HL-60 (cell line): ENCODE measurements at places on chromosomes 3 and 15.

GRCh38 chr3:194382196-194382891 is 12.8 kb upstream of the LRRC15 start:
- DNase-seq, result no peak

GRCh38 chr3:10463533-10464434 is 41.6 kb downstream of the ATP2B2 start:
- DNase-seq, result no peak

DNA sequence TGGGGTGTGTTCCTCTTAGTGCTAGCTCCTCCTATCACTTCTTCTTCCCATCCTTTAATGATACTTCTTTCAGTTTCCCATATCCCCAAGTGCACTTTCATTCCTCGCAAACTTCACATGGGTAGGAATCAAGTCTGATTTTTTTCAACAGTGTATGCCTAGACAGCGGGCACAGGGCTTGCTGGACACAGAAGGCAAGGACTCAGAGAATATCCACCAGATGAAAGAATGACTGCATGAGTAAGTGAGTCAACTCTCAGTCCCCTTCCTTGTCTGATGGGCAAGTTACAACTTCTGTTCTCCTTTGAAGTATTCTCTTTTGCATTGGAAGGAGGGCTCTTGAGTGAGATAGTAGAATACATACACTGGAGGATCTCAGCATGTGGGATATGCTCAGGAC is 3.1 kb upstream of the SQOR start:
- no peak for DNase-seq

DNA sequence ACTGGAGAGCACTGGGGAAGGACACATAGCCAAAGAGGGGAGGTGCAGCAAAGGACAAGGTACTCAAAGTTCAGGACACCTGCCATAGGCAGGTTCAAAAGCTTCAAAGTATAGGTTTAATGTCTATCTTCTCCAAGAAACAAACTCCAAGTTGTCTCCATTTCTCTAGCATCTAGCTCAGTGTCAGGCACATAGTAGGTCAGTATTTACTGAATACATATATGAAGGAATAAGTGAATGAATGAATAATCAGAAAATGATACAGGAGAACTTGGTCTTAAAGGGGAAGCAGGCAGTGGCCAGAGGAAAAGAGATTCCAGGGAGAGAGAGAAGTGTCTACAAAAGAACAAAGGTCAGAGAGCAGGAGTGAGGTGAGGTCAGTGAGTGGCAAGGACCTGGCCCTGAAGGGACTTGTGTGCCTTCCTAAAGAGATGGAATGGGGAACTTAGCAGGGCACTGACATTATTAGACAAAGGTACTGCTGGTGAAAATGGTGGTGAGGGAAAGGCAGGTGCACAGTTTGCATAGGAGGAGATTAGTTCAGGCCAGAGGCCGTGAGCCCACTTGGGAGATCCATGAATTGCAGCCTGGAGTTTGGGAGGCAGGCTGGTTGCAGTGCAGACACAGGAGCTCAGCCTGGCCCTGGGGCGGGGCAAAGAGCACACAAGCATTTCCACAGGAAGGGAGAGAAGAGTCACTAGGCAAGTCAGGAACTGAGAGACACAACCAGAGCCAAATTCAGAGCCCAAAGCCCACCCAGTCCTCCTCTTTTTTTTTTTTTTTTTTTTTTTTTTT is 21.4 kb downstream of the TBC1D2B start:
- DNase-seq, result no peak

DNA sequence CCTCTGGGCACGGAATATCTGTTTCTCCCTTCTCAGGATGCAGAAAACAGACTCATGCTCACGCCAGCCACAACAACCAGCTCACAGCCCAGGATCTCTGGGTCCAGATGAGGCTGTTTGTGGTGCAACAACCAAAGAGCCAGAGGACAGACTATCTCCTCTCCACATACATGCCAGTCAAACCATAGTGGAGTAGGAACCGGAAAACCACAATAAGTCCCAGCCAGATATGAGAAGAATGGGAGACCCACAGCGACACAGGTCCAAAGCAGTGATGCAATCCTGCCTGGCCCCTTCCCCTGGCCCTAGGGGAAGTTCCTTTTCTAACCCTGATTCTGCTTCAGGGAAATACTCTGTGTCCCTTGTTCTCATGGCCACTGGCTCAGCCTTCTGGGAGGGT is 27.6 kb downstream of the MEX3B start:
- peak; percentile 72 for DNase-seq

- DNase-seq, result no peak
These were observed at the start of gene GPR149 for GRCh38 chr3:154430014-154430413. GPR149 (minus strand) TSS chr3:154430190; CDS start chr3:154429615, 575 bp downstream.

- no peak for DNase-seq
These were observed 201.1 kb downstream of the MAGI1 start for GRCh38 chr3:65837604-65838003.

DNA sequence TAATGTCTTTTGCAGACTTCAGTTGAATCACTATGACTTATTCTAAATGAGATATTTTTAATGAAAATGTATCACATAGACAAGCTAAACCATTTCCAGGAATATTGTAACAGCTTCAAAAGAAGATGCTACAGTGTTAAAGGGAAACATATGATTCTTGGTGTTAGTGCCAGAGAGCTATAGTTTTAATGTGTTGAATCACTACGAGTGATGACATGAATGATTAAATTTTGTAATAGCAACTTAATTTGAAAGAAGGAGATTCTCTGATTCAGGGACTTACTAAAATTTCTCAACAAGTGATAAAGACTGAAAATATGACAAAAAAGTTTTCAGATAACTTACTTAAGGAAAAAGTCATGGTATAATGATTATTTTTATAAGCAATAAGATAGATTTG is 267.3 kb upstream of the SLITRK3 start:
- no peak for DNase-seq

GRCh38 chr3:134863915-134864314 is 68.9 kb downstream of the EPHB1 start:
- no peak for DNase-seq

DNA sequence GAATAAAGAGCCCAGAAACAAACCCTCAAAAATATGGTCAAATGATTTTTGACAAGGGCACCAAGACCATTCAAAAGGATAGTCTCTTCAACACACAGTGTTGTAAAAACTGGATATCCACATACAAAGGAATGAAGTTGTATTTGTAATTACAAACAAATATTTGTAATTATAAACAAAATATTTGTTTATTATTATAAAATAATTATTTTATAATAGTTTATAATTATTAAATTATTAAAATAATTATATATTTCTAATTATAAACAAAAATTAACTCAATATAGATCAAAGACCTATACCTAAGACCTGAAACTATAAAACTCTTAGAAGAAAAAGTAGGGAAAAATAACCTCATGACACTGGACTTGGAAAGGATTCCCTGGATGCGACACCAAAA is 23.3 kb upstream of the ACAN start:
- no peak for DNase-seq

- DNase-seq, result no peak
These were observed 701.9 kb downstream of the EDEM1 start for GRCh38 chr3:5889374-5889773.

DNA sequence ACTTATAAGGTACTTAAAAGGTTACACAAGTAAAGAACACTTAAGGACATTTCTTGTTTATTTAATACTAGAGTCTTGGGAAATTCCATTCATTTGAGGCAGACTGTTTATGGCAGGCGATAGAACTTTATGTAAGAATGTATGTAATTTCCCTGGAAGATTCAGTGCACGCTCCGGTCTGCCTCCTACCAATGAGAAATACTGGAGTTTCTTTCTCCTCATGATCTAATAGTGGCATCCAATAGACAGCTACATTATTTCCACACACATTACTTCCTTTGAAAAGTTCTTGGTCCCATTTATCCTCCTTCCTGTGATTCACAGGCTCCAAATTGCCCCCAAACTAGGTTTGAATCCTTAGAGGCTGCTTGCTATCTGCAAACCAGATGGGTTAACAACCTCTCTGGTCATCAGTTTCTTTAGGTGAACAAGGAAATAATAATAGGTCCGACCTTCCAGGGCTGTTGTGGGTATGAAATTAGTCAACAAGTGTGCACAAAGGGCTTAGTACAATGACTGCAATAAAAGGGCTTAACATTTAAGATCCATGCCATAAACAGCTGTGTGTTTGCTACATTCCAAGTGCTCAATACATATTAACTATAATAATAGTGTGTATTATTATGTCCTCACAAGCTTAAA is 30.7 kb downstream of the EIF4E3 start:
- no peak for DNase-seq

GRCh38 chr3:68483041-68483440 is 449.3 kb downstream of the TAFA4 start:
- no peak for DNase-seq

- DNase-seq, result no peak
These were observed 1.1 kb downstream of the MON1A start for GRCh38 chr3:49928481-49929017.

- DNase-seq, result no peak
These were observed 96.8 kb upstream of the RGMA start for GRCh38 chr15:93185796-93186195.

- DNase-seq, result no peak
These were observed 10.2 kb downstream of the PPARG start for GRCh38 chr3:12299026-12299425.

- no peak for DNase-seq
These were observed 243.5 kb downstream of the NFKBIZ start for GRCh38 chr3:102092617-102093466.

GRCh38 chr3:75983609-75984290 is 198.4 kb upstream of the ZNF717 start:
- DNase-seq, result no peak

- DNase-seq, result no peak
These were observed 677 bp downstream of the POLQ start for GRCh38 chr3:121545049-121545573.

- peak; percentile 7 for DNase-seq
These were observed 74.2 kb upstream of the POU1F1 start for GRCh38 chr3:87350367-87351199.

GRCh38 chr3:105959851-105960250 is 91.0 kb upstream of the CBLB start:
- DNase-seq, result peak; percentile 23

GRCh38 chr3:177929310-177929709 is 606.9 kb upstream of the KCNMB2 start:
- no peak for DNase-seq

DNA sequence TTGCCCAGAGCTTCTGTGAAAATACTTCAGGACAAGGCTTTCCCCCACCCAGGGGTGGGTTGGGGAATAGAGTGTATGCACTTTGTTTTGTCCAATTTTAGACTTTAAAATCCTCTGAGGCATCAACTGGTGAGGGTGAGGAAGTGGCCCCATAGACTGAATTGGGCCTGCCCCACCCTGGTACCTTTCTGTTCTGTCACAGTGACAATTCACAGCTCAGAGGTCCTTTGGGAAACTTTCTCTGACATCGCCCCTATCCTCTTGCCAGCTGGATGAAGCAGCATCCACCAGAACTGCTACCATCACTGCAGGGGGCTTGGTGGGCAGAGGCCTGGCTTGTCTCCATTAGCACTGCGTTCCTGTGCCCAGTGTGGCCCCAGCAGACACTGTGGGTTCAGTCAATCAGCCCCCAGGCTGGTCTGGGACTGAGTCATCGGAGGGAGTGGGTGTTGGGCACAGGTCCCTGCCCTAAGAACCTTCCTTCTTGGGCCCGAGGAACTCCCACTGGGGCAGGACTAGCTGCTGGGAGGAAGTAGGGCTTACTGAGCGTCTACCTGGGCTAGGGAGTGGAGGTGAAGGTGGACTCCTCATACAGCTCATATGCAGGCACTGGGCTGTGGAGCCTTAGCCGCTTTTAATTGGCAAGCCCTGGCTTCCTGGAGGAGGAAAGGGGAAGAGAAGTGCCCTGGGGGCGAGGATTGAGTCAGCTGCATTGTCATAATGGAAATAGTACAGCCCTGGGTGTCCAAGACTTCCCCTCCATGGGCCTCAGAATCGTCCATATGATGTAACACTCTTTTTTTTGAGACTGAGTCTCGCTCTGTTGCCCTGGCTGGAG is 1.5 kb upstream of the PPM1M start:
- DNase-seq, result peak; percentile 92

DNA sequence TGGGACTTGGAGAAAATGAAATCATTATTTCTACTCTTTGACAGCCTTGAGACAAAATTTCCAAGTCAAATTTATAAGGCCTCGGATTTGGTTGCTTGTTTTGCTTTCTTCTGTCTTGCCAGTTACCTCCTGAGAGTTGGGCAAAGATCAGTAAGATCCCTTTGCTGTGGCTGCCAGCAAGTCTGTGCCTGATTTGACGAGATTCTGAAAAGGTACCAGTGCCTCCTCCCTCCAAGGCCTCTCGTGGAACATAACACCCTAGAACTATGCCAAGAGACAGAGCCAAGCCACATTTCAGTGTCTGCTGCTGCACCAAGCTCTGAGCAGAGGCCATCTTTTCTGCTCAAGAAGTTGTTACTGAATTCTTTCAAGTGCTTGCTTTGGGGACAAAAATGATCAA is 61.0 kb downstream of the GTPBP8 start:
- no peak for DNase-seq

GRCh38 chr3:154188846-154189245 is 67.7 kb downstream of the ARHGEF26 start:
- no peak for DNase-seq

DNA sequence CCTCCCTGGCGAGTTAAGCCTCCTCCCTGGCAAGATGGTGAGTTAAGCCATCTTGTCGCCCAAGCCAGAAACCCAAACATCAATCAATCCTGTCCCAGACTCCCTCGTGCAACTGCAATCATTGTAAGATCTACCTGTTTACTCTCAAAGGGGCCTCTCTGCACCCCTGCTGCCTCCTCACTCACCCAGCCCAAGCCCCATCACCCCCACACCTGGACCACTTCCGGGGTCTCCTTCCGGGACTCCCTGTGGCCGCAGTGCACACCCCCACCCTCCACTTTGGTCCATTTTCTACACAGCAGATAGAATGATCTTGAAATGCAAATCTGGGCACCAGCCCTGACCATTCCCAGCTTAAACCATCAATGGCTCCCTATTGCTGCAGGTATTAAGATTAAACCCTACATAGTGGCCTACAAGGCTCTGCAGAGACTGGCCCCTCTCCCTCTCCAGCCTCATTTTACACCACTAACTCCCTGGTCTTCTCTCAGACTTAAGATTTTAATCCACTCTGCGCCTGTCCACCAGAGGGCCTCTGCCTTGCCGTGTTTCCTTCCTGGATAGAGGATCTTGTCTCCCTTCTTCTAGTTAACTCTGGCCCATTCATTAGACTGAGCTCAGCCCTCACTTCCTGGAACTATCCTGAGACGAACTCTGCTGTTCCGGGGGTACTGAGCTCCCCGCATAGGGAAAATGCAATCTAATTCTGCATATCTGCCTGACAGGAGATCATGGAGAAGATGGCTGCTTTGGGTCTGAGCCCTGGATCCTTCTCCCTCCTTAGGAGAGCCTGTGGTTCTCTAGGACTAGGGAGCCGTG is 41.9 kb upstream of the SLC6A1 start:
- no peak for DNase-seq
